ENCODE measurements at places on chromosomes 7 and 10. TPM values are rescaled to one million over a fixed set of nuclear protein-coding genes. Genes with fewer than 3 reads are reported as not detected.

Gene AKR1D1
- not detected for total RNA-seq

Gene SPDYE5
- not detected for total RNA-seq

Gene KLF14
- total RNA-seq = 0.09 TPM

Gene LIPF
- not detected for total RNA-seq

Gene MDFIC
- total RNA-seq = 43.8 TPM

- H3K27ac ChIP-seq = no peak overlapping the region
- no peak overlapping the region for H3K4me3 ChIP-seq
- no peaks in the 10 kb centered on the region for H3K4me1 ChIP-seq
- no peaks in the 10 kb centered on the region for H3K36me3 ChIP-seq
- no peaks in the 10 kb centered on the region for H3K27me3 ChIP-seq
These were observed 124.9 kb upstream of the NPVF start for GRCh38 chr7:25353196-25353595.

GRCh38 chr10:113021268-113022040 is 71.4 kb downstream of the TCF7L2 start:
- no peak for DNase-seq
- H3K27me3 ChIP-seq = no peaks in the 10 kb centered on the region
- peaks cover 33% of the 10 kb centered on the region for H3K4me1 ChIP-seq
- no peak overlapping the region for H3K4me3 ChIP-seq
- no peaks in the 10 kb centered on the region for H3K36me3 ChIP-seq

GRCh38 chr7:216360-217300 is 24.3 kb downstream of the FAM20C start:
- H3K4me3 ChIP-seq = no peak overlapping the region
- no peaks in the 10 kb centered on the region for H3K27me3 ChIP-seq
- H3K27ac ChIP-seq = peak overlapping the region; percentile 22
- peaks cover 6% of the 10 kb centered on the region for H3K36me3 ChIP-seq

DNA sequence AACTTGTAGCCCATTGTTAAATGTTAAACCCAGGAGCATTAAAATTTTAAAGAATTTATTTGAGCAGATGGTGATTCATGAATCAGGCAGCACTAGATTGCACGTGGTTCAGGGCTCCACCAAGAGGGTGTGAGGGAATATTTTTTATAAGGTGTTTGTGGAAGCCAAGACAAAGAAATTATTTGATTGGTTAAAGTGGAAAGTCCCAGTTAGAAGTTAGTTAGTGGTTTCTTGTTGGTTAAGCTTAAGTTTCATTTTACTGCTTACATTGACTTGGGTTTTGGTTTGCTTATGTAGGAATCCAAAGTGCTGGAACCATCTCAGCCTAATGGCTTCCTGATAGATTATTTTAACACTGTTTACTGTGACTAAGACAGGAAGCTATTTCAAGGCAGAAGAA is 906.2 kb downstream of the LRMDA start:
- H3K4me1 ChIP-seq = peaks cover 7% of the 10 kb centered on the region
- no peaks in the 10 kb centered on the region for H3K27me3 ChIP-seq
- H3K4me3 ChIP-seq = no peak overlapping the region
- peak overlapping the region; percentile 79 for H3K27ac ChIP-seq
- no peak for DNase-seq

DNA sequence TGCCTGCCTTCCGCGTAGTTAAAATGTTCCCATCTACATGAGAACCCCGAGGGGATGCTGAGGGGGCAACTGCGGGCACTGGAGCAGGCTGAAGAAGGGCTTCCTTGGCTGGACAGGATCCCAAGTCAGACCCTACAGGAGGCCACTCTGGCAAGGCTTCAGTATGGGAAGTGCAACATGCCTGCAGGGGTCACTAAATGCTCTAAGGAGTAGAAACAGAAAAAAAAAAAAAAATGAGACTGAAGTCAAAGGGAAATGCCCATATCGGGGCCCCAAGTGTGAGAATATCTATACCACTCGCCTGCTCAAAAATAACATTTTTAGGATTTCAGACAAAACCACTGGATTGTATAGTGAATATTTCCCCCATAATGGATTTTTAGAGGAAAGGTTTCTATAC is 33.5 kb downstream of the FAM204A start:
- H3K27ac ChIP-seq = no peak overlapping the region
- H3K4me1 ChIP-seq = peaks cover 9% of the 10 kb centered on the region
- H3K4me3 ChIP-seq = no peak overlapping the region

DNA sequence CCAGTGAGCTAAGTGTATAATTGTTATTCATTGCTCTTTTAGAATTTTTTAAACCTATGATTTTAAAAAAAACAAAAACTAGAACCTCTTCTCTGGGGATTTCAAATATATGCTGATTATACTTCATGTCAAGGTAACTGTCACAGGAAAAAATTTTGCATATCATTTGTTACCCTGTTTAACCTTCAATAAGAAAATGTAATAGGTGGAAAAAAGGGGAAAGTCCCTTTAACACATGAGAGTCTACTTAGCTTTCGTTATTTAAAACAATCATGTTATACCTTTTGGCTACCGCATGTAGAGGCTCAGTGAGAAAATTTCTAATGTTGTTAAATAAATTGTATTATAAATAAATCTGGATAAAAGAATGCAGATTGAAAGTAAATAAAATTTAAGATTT is 190.1 kb upstream of the AKR1E2 start:
- no peaks in the 10 kb centered on the region for H3K36me3 ChIP-seq
- H3K4me3 ChIP-seq = no peak overlapping the region
- no peak overlapping the region for H3K27ac ChIP-seq

GRCh38 chr10:133559216-133559615 is 6.2 kb downstream of the SYCE1 start:
- no peaks in the 10 kb centered on the region for H3K36me3 ChIP-seq
- H3K4me3 ChIP-seq = no peak overlapping the region
- no peak overlapping the region for H3K27ac ChIP-seq

GRCh38 chr7:69947998-69948397 is 349.7 kb downstream of the AUTS2 start:
- DNase-seq = no peak
- H3K27ac ChIP-seq = no peak overlapping the region
- H3K27me3 ChIP-seq = no peaks in the 10 kb centered on the region
- H3K4me1 ChIP-seq = peaks cover 2% of the 10 kb centered on the region

Gene ARMC3
- total RNA-seq = not detected

Gene USP6NL
- total RNA-seq = 8.9 TPM

Gene APBB1IP
- total RNA-seq = 19.6 TPM

GRCh38 chr10:44087403-44087802 is 297.5 kb downstream of the CXCL12 start:
- no peaks in the 10 kb centered on the region for H3K4me1 ChIP-seq
- no peaks in the 10 kb centered on the region for H3K36me3 ChIP-seq
- no peaks in the 10 kb centered on the region for H3K27me3 ChIP-seq

DNA sequence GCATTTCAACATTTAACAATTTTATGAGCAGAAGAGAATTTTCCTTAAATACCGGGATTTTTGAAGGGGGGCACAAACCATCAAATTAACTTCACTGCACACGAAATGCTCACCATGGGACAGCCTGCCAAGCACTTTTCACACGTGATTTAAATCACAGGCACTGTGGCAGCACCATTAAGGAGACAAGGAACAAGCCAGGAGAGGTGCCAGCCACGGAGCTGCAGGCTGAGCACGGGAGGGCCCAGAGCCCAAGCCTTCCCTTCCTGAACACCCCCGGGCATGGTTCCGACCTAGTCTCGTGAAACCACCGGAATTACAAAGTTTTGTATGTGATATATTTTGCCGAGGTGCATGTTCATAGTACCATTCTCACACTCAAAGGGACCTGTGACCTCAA is 13.4 kb downstream of the PITRM1 start:
- no peaks in the 10 kb centered on the region for H3K4me1 ChIP-seq
- no peak overlapping the region for H3K27ac ChIP-seq
- no peak for DNase-seq
- H3K36me3 ChIP-seq = peaks cover 100% of the 10 kb centered on the region
- H3K4me3 ChIP-seq = no peak overlapping the region
- H3K27me3 ChIP-seq = no peaks in the 10 kb centered on the region

Gene CPEB3
- total RNA-seq = 9.8 TPM

DNA sequence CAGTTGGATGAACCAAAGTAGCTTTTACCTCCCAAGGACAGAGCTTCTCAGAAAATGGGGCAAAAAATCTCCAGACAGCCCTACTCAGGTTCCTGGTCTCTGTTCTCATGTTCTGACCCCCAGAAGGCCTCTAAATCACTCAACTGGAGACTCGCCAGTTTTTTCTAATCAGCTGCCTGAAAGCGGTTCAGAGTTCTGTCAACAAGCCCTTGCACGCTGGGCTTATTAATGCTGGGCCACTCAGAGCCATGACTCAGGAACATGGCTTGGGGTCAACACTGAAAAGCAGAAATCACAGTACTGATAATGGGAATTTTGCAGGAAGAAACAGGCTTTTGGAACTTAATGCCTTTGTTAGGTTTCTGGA is 15.3 kb downstream of the ECHDC3 start:
- DNase-seq = peak; percentile 72
- no peaks in the 10 kb centered on the region for H3K27me3 ChIP-seq
- H3K4me1 ChIP-seq = no peaks in the 10 kb centered on the region
- H3K4me3 ChIP-seq = no peak overlapping the region
- H3K27ac ChIP-seq = peak overlapping the region; percentile 74
- peaks cover 3% of the 10 kb centered on the region for H3K36me3 ChIP-seq

DNA sequence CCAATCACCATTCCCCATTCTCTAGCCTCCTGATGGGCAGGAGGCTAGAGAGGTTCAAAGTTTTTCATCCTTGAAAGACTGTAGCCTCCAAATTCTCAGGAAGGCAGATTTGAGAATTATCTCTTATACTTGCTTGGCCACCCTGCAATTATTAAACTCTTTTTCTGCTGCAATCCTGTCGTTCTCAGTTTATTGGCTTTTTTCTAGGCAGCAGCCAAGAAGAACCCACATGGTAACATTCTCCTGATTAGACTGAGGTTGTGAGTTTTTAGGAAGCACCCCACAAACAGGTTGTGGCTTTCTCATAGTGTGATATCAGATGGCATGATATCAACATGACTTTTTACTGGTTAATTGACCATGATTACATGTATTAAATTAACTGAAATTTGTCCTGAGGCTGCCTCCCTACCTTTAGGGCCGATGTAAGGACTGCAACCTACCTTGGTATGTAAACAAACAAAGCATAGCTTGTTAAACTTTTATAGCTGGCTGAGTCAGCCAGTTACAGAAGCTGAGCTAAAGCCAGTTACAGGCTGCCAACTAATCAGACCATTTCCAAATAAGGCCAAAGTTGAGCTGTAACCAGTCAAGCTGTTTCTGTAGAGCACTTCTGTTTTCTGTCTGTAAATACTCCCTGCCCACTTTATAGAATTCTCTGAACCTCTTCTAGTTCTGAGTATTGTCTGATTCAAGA is 3.2 kb upstream of the ZNF248 start:
- no peaks in the 10 kb centered on the region for H3K36me3 ChIP-seq
- H3K4me3 ChIP-seq = no peak overlapping the region
- no peaks in the 10 kb centered on the region for H3K4me1 ChIP-seq
- H3K27me3 ChIP-seq = no peaks in the 10 kb centered on the region
- no peak overlapping the region for H3K27ac ChIP-seq

DNA sequence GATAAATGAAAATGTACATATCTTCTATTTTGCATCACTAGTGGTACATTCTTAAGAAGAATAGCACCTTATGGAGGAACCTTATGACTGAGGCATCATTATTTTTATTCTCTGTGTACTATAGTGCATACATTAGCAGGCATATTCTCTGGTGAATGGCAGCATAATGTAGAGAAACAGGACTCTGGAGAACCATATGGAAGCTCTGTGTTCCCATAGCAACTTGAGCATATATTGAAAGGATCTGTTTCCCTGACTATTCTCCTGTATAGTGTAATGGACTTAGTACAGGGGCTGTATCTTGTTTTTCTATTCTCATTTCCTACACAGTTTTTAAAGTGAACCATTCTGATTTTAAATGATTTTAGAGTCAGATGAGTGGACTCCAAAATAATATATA is 128.4 kb upstream of the SMIM30 start:
- H3K27ac ChIP-seq = no peak overlapping the region
- no peaks in the 10 kb centered on the region for H3K27me3 ChIP-seq
- DNase-seq = no peak
- no peaks in the 10 kb centered on the region for H3K4me1 ChIP-seq
- no peaks in the 10 kb centered on the region for H3K36me3 ChIP-seq

DNA sequence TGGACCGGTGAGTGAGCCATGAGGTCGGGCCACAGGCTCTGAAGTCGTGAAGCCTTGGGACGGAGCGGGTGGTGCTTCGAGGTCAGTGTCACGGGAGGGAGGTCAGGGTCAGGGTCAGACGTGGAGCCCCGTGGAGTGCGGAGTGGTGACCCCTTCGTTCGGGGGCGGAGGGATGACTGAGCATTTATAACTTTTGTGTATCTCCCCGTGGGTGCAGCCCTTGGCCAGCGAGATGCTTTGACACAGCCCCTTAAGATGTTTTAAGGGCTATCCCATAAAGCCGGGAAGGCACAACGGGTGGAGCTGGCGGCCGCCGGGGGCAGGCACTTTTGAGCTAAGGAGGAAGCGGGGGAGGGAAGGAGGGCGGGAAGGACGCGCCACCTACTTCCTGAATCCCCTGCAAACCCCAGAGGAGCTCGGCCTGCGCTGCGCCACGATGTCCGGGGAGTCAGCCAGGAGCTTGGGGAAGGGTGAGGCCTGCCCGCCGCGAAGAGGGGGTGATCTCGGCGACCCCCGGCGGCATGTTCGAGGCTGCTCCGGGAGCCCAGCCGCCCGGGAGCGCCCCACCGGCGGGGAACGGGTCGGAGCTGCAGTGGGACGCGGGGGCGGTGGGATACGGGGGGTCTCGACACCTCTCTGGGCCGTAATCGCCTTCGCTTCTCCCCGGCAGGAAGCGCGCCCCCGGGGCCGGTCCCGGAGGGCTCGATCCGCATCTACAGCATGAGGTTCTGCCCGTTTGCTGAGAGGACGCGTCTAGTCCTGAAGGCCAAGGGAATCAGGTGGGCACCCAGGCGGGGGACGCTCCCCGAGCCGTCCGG is at the start of gene GSTO1:
Gene GSTO1 (plus strand): TSS at position 400 of the 818 bp plus-strand sequence. CDS start 37 bp downstream, at position 437.
- peaks cover 43% of the 10 kb centered on the region for H3K4me1 ChIP-seq
- H3K36me3 ChIP-seq = peaks cover 27% of the 10 kb centered on the region
- H3K27ac ChIP-seq = peak within 1 kb of the TSS; percentile 99
- H3K27me3 ChIP-seq = no peaks in the 10 kb centered on the region

- H3K4me3 ChIP-seq = no peak overlapping the region
- no peak overlapping the region for H3K27ac ChIP-seq
- no peaks in the 10 kb centered on the region for H3K27me3 ChIP-seq
These were observed 360.2 kb downstream of the PTPRN2 start for GRCh38 chr7:158227258-158227984.

Gene TMEM130
- total RNA-seq = not detected

DNA sequence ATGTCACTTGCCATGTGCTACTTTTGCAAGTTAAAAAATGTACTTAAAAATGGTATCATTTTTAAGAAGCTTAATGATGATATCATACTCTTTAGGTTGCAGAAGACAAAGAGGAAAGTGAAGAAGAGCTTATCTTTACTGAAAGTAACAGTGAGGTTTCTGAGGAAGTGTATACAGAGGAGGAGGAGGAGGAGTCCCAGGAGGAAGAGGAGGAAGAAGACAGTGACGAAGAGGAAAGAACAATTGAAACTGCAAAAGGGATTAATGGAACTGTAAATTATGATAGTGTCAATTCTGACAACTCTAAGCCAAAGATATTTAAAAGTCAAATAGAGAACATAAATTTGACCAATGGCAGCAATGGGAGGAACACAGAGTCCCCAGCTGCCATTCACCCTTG is 6.1 kb downstream of the LMOD2 start:
- H3K4me3 ChIP-seq = peak overlapping the region; percentile 61
- no peaks in the 10 kb centered on the region for H3K27me3 ChIP-seq
- H3K4me1 ChIP-seq = no peaks in the 10 kb centered on the region
- no peak for DNase-seq
- no peaks in the 10 kb centered on the region for H3K36me3 ChIP-seq

- H3K27ac ChIP-seq = no peak overlapping the region
- no peak overlapping the region for H3K4me3 ChIP-seq
- H3K27me3 ChIP-seq = no peaks in the 10 kb centered on the region
These were observed 201.3 kb downstream of the MYOF start for GRCh38 chr10:93280699-93281366.

Gene SPDYE18
- total RNA-seq = not detected
